ENCODE measurements at places on chromosomes 12 and 14.
A peak's percentile ranks its signal among the peaks of the same experiment; 100 is the strongest.

DNA sequence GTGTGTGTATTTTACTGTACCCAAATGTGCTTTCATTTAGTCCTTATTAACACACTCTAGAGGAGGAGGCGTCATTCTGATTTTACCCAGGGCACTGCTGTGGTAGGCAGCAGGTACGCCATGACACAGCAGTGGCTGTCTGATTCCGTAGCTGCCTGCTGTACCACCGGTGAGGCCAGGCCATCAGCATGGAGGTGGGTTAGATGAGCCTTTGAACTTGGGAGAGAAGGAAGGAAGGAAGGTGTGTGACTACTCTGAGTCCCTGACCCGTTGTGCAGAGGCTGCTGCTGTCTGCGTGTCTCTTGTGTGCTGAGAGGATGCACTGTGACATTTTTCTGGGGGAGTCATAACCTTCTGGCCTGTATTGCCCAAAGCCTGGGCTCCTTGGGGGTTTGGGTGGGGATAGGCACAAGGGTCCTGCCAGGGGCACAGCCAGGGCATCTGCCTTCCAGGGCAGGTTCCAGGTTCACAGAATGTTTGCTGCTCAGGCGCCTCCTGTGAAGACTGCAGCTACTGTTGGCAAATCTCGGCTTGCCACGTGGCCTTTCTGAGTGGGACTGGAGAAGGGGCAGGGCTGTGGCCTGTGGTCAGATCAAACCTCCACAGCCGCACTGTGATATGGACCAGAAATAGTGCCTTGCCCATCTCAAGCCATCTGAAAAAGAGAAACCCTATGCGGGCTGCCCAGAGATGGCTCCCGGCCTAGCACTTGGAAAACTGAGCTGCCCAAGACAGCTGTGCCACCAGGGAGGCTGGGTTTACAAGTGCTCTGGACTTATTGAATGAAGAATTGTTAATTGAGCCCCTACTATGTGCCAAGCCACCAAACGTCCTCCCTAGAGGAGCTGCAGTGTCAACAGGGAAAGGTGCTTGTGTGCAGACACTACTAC is 47.1 kb downstream of the MLXIP start:
- no peak for DNase-seq

DNA sequence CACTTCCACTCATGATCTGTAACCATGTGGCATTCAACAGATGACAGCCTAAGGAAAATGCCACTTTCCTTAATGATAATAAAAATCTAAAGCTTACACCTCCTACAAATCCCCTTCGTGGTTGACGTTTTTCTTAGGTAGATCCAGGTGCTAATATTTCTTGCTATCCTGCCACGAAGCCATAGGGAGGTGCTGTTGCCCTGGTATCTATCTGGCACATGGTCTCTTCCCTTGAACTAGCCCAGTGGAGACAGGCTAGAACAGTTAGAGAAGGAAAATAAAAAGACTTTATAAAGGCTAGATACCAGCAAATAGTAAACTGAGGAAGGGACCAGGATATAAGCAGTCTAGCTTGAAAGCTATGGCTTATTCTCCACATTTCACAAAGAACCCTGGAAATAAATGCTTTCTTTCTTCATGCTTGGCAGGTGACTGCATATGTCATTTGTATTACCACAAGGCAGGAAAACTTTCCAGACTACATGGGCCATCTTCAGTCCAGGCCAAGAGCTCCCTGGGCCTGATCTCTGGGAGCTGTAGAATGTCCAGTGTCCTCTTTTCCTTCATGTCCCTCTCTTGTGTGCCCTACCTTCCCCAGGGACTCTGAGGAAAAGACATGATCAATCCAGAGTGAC is 15.3 kb downstream of the SPIC start:
- DNase-seq: peak; percentile 3

DNA sequence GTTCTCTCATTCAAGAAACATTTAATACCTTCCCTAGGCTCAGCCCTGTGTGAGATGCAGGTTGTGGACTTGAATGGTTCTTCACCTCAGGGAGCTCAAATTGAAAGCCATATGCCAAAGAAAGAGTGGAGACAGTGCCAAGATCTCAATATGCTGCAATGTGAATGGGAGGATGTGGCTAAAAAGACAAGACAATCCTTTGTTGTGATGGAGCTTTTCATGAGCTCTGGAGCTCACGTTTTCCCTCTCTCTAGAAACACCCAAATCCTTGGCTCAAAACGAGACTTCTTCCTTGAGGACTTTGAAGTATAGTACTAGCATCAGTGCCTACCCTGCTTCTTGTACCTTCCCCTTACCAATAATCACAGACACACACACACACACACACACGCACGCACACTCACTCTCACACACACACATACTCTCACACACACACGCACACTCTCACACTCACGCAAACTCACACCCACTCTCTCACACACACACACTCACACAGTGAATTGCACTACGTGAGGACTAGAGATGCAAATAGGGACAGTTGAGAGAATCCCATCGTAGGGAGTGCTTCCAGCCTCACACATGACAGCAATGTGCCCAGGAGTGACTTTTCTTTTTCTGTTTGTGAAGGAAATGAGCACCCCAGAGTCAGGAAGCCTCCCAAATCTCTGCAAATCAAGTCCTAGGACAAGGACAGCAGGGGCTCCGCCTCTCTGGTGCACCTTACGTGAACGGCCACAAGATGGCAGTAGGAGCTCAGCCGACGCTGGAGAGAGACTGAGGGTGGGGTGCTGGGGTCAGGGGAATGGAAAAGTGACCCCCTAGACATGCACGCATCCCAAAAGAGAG is 231.4 kb downstream of the PCNX1 start:
- DNase-seq: peak; percentile 44

- no peak for DNase-seq
Observed at GRCh38 chr12:67475725-67476124, 172.8 kb upstream of the DYRK2 start.

DNA sequence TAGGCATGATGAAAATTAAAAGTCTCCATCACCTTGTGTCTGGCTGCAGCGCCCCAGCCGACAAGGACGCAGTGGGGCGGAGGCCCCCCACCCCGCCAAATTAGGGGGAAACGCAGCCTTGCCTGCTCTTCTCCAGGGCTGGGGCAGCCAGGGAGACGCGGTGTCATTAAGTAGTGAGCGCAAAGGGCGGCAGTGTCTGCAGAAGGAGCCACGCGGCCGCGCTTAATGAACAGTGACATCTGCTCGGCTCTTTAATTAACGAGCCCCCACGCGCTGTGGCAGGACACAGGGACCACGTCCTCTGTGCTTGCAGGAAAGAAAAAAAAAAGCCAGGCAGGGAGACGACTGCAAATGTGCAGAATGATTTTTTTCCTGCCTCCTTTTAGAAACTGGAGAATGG is 93.4 kb upstream of the NCOR2 start:
- peak; percentile 96 for DNase-seq
